ENCODE measurements at places on chromosomes 11 and 22.

DNA sequence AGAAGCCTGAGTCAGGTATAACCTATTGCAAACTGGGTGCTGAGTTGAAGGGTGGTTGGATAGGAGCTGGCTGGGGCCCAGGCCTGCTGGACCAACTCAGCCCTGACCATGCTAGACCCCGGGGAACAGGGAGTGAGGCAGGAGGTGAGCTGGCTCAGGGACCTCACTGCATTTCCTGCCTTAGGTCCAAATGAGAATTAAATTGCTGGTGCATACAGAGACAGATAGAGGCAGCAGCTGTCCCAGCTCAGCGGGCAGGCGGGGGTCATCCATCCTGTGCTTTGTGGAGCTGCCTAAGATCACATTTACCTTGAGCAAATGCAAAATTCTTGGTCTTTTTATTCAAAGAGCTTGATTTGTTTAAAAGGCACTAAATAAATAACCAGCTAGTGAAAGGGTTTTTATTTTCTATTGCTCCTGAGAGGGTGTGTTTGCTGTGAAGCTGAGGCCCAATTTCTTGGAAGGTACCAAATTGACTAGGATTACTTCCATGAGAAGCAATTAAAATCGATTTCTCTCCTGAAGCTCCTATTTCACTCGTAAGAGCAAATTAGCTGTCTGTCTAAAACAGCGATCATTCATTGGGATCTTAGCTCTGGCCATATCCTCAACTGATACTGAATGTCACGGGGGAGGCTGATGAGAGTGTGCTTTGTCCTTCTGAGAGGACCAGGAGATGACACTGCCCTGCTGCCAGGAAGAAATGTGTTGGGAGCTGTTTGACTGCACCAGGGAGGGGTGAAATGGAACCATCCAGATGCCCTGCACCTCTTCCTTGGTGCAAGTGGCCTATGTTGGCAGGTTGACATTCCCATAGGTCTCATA is 24.9 kb downstream of the USH1C start:
- no peak for DNase-seq

DNA sequence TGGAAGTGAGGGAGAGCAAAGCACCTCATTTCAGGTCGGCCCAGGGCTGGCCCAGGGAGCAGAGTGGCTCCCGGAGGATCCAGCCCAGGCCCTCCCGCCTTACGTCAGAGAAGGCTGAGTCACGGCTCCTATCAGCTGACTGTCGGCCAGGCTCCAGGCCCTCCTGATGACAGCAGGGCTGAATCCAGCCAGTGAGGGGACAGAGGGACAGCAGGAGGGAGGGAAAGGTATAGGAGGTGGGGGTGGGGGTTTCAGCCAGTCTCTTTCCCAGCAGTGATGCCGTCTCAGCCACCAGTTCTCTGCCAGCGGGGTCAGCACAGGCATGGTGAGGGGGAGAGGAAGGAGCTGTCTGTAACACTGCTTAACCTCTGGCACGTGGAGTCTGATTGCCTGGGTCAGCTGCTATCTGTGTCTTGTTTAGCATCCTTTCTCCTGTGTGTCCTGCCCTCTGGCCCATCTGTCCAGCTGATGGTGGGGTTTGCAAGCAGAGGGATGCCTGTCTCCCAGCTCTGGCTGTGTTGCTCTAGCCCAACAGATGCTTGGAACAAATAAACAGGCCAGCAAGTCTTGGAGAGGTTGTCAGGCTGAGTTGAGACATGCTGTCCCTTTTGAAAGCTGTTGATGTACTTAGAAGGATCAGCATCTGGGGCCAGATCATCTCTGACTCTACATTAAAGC is 74.0 kb downstream of the ADAMTS15 start:
- peak; percentile 90 for DNase-seq

GRCh38 chr11:10532526-10532925 is 8.5 kb downstream of the RNF141 start:
- no peak for DNase-seq

DNA sequence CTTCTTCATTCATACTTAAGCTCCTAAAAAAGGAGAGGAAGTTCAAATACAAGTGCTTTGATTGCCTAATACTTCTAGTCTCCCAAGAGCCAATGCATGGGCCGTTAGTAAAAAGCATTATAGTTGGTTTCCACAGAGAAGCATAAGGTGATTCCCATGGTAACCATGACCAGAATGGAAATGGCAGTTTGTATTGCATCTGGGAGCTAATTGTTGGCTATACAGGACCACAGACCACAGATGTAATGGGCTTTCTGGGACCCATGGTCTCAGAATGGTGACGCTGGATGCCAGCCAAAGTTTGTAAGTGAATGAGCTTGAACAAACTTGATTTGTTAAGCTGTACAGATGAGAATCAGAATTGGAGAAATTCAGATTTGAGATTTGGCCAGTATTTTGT is 333.9 kb upstream of the C11orf87 start:
- DNase-seq, result no peak

DNA sequence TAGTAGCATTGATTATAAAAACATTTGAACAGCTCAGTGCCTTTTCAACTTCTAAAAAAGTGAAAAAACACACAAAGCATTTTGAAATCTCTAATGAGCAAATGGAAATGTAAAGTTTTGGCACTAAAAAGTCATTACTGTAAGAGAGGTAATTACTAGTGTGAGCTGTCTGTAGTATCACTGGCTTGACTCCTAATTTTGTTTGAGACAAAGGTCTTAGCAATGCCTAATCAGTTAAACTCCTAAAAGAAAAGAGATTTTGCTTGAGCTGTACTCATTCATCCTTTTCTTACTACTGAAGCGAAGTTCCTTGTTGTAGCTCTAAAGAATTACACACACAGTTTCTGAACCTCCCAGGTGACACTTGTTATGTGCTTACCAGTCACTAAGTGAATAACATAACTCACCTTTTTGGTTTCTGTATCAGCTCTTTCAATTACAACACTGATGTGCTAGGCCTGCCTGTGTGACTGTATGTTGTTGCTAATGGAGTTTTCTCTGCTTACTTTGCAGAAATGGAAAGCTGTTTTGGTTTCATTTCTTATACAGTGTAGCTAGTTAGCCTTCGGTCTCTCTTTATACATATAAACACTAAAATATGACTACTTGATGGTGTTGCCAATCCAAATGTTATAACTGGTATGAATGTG is 924.4 kb upstream of the TENM4 start:
- DNase-seq, result no peak

GRCh38 chr11:122007601-122008071 is 108.4 kb downstream of the BLID start:
- peak; percentile 89 for DNase-seq

DNA sequence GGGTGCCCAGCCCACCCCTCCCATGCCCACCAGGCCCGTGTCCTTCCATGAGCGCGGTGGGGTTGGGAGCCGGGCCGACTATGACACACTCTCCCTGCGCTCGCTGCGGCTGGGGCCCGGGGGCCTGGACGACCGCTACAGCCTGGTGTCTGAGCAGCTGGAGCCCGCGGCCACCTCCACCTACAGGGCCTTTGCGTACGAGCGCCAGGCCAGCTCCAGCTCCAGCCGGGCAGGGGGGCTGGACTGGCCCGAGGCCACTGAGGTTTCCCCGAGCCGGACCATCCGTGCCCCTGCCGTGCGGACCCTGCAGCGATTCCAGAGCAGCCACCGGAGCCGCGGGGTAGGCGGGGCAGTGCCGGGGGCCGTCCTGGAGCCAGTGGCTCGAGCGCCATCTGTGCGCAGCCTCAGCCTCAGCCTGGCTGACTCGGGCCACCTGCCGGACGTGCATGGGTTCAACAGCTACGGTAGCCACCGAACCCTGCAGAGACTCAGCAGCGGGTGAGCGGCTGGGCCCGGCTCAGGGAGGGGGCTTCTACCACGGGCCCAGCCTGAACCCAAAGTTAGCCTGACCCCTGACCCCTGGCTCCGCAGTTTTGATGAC is 3.0 kb downstream of the PKP3 start:
- DNase-seq, result peak; percentile 76

- DNase-seq, result no peak
Measured at GRCh38 chr11:111714522-111714921, 51.7 kb downstream of the PPP2R1B start.

GRCh38 chr22:41915035-41915785 is at the start of gene SHISA8:
TSS of gene SHISA8 (minus strand) at chr22:41915074. CDS start at chr22:41914667, 407 bp downstream.
- DNase-seq, result no peak

All from myocyte (in vitro differentiated cells).